ENCODE measurements at places on chromosomes 1 and 21.

DNA sequence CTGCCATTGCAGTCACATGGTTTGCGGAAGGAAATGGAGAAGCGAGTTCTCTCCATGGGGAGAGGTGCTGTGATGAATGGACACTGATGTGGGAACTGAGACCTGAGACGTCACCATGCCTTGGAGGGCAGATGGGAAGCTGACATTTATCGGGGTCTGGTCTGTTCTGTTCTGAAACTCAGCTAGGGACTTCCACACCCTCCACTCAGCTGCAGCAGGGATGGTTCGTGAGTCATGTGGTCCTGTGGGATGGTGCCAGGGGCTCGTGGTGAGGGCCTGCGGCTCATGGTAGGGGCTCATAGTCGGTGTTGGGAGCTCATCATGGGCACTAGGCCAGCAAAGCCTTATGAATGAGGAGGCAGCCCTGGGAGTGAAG lies 6.1 kb downstream of the GPR137B start:
- DNase-seq, result no peak

DNA sequence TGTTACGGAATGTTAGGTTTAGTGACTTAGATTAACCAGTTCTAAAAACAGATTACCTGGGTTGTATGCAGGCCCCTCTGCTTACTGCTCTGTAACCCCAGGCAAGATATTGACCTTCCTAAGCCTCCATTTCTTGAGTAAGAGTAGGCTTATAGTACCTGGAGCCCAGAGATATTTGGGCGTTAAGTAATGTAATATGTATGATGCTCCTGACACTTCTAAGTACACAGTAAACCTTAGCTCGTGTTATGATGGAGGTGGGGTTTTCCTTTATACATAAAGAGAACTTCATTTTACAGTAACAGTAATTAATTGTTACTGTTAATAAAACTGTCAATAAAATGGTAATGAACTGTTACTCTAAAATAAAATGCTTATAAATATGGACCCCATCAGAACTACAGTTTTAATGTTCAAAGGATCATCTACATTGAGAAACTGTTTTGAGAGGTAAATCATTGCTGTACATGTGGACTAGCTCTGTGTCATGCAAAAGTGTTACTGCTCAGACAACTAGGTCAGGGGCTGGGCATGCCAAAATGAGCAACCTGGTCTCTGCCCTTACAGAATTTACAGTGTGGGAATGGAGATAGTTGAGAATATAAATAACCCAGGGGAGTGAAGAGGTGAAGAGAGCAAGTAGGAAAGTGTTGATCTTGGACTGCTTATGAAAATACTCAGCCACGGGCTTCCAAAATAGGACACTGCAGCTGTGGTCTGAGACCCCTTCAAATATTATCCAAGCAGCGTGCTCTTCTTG lies 26.6 kb downstream of the LRRC8C start:
- no peak for DNase-seq

DNA sequence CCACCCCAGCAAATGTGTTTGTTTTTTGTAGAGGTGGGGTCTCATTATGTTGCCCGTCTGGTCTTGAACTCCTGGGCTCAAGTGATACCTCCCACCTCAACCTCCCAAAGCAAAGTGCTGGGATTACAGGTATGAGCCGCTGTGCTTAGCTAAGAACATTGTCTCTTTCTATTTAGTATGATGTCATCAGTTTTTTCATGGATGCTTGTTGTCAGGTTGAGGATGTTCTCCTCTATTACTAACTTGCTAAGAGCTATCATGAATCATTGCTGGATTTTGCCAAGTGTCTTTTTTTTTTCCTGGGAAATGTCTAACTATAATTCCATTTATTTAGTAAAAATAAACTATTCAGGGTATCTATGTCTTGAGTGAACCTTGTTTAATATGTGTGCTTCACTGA lies 19.0 kb upstream of the MPC2 start:
- DNase-seq, result no peak

GRCh38 chr1:1490633-1491230 lies 19.2 kb downstream of the ATAD3B start:
- DNase-seq, result no peak

DNA sequence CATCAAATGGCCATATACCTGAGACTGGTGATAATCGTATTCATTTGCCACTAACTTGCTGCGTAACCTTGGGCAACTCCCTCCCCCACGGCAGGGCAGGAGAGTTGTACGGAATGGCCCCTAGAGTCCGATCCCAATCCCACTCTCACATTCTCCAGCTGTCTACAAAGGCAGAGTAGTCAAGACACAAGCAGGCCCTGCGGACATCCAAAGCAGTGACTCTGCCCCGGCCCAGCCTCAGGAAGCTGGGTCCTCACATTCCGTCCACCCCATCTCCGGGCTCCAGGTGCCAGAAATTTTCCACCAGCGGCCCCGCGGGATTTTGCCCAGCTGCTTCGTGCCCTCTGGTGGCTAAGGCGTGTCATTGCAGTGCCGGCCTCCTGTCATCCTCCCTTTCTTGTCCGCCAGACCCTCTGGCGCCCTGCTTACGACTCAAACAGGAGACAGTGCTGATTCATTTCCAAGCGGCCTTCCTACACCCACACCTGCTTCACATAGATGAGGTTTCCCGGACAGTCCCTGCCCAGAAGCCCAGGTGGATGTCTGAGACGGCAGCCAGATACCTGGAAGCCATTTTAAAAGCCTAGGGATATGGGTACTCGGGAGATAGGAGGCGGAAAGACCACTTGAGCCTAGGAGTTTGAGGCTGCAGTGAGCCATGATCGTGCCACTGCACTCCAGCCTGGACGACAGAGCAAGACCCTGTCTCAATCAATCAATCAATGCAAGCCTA lies 2.9 kb upstream of the S100A2 start:
- DNase-seq, result peak; percentile 96

- DNase-seq, result no peak
Measured at GRCh38 chr1:44436401-44437106, 31.5 kb downstream of the RNF220 start.

GRCh38 chr1:61182049-61182448 lies 99.7 kb downstream of the NFIA start:
- no peak for DNase-seq

DNA sequence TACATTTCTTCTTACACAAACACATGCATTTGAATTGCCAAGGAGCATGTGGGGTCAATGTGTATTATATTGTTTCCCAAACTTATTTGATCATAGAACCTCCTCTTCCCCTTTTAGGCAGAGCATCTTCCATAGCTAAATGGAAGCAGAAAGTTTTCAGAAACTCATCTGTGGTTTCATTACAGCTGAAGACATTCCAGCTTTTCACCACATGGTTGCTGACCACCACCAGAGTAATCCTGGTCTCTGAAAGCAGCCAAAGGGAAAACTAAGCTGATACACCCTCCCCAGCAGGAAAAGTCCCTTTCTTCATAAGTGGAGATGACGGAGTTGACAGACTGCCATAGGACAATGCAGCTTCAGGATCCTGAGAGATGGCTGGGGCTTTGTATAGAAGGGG lies 30.2 kb upstream of the OTUD3 start:
- DNase-seq, result no peak

- no peak for DNase-seq
Measured at GRCh38 chr1:58812468-58812867, 28.6 kb upstream of the JUN start.

DNA sequence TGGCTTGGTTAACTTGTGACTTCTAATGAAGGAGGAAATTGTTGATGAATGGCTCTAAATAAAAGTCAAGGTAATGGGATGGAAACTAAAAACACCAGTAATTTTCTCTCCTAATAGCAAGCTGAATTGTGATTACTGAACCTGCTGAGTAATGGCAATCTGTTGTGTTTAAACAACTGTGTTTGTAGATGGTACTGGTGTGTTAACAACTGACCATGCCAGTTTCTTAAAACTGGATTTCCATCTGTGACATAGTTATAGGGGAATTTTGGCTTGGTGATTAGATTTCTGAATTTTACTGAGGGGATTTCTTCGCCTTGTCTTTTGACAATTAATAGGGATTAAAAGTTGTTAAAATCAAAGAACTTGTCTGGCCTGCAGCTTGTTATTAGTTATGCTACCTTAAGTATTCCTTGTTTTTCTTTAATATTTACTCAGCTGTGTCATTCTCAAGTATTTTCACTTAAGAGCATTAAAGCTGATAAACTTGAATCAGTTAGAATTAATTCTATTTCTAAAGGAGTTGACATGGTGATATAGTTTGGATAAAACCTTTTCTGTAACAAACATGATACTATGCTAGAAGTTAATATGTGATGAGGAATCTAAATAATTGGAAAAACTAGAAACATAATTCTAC lies 7.9 kb upstream of the ERO1B start:
- DNase-seq, result no peak

- DNase-seq, result no peak
Measured at GRCh38 chr1:235873045-235873444, 6.3 kb upstream of the LYST start.

DNA sequence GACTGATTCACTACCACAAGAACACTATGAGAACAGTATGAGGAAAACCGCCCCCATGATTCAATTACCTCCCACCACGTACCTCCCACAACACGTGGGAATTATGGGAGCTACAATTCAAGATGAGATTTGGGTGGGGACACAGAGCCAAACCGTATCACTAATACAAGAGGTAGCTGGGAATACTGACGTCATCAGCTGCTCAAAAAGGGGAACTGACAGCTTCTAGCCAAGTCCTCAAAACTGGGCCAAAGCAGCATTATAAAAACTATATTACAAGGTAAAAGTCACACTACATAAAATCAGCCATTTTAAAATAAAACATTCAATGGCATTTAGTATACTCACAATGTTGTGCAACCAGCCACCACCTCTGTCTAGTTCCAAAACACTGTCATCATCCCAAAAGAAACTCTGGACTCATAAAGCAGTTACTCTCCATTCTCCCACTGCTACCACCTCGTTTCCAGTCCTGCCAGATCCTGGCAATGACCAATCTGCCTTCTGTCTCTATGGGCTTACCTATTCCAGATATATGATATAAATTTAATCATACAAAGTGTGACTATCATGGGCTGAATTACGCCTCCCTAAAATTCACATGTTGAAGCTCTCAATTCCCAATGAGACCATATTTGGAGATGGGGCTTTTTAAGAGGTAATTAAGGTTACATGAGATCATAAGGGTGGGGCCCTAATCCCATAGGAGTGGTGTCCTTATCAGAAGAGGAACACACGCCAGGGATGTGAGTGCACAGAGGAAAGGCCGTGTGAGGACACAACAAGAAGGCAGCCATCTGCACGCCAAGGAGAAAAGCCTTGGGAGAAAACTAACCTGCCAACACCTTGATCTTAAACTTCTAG lies 192.1 kb downstream of the SETD4 start:
- DNase-seq, result no peak

- no peak for DNase-seq
Measured at GRCh38 chr1:64572222-64572900, 102.4 kb downstream of the CACHD1 start.

DNA sequence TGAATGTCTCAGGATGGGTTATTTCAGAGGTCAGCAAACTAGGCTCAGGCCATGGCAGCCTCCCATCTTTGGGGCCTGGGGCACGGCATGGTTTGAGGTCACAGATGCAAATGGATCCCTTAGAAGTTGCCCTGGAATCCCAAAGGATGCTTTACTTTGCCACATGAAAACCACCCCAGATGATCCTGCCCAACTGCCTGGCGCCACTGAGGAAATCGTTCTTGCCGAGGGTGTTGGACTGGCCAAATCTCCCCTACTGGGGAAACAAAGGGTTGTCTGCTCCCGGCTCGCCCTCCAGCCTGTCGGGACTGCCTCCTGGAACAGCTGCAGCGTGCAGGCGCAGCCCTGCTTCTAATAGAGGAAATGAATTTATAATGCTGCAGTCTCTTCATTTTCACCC lies 173.0 kb upstream of the LMO4 start:
- no peak for DNase-seq

DNA sequence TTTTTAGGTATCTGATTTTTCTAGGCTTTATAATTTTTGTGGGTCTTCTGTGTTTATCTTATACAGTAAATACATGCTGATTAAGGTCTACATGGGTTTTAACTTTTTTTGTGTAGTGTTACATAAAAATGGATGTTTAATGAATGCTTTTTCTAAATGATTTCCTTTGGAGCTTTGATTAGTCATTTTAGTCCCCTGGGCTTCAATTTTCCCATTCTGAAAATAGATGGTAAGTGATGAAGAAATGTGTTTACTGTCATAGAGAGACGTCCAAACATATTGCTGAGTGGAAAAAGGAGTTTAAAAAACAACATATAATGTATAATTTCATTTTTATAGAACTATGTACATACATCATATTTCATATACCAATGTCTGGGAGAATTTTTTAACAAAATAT lies 140.9 kb upstream of the HMCN1 start:
- DNase-seq, result no peak

- peak; percentile 14 for DNase-seq
Measured at GRCh38 chr1:53408755-53409129, 50.5 kb upstream of the DMRTB1 start.

- no peak for DNase-seq
Measured at GRCh38 chr1:172895050-172895460, 155.7 kb downstream of the TNFSF18 start.

GRCh38 chr1:36486439-36487335 lies 4.0 kb upstream of the CSF3R start:
- peak; percentile 77 for DNase-seq

DNA sequence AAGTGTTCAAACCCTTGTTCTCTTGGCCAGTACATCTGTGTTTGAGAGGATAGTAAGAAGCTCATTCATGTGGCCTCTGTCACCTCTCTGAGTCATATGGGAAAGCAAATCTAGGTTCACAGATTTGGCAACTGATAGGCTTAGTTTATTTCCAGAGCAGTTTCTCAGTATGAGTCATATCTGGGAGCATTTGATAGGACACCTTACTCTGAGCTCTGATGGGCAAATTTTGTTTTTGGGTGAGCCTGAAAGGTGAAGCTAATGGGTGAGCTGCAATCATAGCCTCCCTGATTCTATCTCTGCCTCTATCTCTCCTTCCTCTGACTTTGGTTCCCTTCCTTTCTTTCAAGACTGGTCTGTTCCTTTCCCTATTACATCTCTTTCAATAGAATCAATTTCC lies 134.4 kb downstream of the S1PR1 start:
- DNase-seq, result no peak

DNA sequence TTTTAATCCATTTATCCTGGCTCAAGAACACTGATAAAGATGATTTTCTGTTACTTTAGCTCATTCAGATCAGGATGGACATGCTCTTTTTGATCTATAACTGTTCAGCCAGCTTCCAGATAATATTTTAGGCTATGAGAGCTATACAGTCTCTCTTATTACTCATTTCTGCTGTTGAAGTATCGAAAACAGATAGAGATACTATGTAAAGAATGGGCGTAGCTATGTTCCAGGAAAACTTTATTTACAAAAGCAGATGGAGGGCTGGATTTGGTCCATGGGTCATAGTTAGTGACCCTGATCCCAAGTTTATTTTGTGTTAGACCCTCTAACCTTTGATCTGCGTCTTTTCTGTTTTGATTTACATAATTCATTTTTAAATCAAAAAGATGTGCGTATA lies 78.8 kb upstream of the TENT5C start:
- no peak for DNase-seq

DNA sequence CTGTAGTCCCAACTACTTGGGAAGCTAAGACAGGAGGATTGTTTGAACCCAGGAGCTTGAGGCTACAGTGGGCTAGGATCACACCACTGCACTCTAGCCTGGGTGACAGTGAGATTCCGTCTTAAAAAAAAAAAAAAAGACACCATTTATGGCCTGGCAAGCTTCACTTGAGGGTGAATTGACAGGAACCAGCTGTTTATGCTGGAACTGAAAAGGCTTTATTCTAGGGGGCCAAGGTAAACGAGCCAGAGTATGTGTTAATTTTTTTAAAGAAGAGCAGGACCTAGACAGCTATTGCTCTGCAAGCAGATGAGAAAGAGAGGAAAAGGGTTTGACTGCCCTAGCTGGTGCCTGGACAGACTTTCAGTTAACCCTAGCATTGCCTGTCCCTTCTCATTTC lies 37.0 kb downstream of the S100A6 start:
- peak; percentile 0 for DNase-seq

- no peak for DNase-seq
Measured at GRCh38 chr1:218835609-218836008, 338.1 kb upstream of the LYPLAL1 start.
